Activated naive CD4-positive, alpha-beta T cell treated with Interleukin-2 at 50 U/mL for 16 hours (primary cell): ENCODE measurements at places on chromosomes 13 and 19.

DNA sequence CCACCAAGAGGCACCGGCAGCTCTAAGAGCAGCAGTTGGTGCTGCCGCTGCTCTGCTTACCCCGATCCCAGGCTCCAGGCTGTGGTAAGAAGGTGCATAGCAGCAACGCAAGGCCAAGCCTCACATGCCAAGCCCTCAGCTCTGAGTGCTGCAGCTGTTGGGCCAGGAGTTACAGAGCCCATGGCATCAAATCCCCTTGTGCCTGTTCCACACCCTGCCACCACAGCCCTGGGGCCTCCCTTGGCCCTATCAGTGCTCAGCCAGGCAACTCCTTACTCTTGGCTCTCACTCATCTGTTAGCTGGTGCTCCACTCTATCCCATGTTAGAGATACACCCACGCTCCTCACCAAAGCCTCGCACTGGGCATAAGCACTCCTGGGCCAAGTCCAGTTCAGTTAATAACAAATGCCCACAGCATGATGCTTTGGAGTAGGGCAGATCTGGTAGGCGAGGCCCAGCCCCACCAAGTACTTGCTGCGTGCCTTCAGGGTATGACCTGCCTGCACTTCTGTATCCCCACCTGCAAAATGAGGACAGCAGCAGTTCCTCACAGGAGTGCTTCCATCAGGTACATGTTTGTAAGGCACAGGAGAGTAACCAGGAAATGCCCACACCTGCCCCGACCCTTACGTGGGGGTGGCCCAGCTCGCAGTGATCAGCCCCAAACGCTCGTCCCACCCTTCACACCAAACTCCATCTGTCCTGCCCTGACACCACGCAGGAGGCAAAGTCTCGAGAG lies 16.2 kb downstream of the AKAP8L start:
- no peak for DNase-seq

DNA sequence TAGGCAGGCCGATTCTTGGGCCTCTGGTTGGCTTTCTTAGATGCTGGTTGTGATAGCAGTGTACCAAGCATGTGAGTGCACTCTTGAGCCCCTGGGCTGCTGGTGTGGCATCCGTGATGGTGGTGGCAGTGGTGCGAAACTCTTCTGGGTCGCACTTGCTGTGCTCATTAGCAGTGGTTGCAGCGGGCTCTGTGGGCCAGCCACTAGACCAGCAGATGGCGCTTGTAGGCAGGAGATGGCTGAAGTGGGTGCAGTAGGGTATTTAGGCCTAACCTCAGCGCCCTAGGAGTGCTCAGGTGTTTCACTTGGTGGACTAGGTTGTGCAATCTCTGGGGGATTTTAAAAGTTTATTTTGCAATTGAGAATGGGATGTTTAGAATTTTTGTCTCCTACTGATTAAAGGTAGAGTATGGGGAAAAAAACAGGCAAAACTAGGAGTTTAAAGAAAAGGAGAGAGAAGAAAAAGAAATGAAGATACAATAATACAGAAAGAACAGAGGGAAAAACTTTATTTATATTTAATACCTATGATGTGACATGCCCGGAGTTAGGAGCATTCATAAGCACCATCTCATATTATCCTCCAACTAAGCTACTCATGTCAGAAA lies 4.3 kb upstream of the ZNF17 start:
- DNase-seq: peak; percentile 73

DNA sequence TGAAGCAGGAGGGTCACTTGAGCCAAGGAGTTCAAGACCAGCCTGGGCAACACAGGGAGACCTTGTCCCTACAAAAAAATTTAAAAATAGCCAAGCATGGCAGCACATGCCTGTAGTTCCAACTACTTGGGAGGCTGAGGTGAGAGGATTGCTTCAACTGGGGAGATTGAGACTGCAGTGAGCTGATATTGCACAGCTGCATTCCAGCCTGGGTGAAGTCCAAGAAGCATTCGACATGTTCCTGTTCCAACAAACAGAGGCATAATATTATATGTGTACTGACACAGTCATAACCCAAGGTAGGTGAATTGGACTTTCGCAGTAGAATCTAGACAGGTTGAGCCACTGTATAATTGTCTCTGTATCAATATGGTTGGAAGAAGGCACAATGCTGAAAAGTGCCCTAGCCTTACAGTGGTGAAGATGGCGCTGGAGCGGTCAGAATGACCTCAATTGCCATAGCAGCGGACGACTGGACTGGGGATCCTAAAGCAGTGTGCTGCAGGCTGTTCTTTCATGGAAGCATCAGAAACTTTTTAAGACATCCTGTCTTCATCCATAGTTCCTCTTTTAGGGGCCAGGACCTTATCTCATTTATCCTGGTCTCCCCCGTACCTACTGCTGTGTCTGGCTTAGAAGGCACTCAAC lies 112.0 kb upstream of the CLDN10 start:
- DNase-seq: no peak

DNA sequence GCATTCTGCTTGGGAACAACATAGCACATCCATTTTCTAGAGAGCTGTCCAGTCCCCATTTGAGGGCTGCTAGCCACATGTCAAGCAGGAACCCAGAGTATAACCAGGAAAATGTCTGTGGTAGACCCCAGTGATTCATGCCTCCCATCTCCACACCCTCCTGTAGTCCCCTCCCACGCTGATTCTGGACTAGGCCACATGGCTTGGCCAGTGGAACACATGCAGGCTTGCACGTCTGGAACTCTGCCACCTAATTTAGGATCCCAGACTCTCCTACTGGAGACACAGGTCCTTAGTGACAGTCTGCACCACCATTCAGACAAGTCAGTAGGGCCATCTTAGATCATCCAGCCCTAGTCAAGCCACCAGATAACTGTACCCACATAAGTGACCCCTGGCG lies 149.8 kb downstream of the ZIC5 start:
- no peak for DNase-seq

DNA sequence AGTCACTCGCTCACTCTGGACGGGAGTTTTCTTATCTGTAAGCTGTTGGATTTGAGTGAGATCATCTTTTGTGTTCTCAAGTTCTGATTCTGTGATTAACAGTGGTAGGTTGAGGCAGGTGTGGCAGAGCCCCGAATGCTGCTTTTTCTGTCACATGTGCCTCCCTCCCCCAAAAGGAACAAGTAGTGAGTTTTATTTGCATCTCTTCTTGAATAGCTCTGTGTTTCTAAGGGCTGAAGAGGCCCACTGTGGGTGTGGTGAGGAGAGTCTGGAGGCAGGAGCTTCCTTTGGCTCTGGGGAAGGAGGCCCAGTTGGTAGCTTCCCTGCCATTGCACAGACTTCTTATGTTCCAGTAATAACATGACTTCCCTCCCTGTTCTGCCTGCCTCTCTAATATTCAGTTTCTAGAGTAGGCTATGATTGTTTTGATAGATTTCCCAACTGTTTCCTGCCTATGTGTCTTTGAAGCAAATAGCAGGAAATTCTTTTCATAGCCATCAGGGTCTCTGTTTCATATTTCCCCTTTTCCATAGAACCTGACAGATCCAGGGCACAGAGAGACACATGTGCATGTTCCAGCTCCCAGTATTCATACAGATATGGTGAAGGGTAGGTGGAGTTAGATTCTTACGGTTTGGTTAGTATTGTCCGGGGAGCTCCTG lies 23.9 kb upstream of the CXCL17 start:
- DNase-seq: no peak

DNA sequence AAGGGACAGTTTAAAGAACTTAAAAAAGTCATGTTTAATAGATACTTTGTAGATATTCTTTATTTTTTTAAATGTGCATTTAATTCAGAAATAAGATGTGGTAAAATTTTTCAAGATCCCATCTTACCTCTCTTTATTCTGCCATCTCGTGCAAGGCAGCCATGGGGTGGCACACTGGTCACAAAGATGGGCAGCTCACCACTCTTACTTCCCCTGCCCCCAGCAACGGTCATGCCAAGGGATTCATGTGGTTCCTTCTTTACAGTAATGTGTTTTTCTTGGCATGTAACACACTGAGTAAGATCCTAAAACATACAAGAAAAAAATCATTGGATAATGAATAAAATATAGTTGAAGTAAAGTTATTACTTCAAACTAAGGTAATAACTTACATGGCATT lies 64.2 kb downstream of the LNX2 start:
- DNase-seq: no peak

GRCh38 chr13:46797501-46798237 lies 708 bp upstream of the ESD start:
- DNase-seq: no peak

GRCh38 chr19:12733369-12734214 lies 892 bp downstream of the TRIR start:
- peak; percentile 45 for DNase-seq

GRCh38 chr13:86445672-86446071 lies 646.5 kb upstream of the SLITRK6 start:
- DNase-seq: no peak

DNA sequence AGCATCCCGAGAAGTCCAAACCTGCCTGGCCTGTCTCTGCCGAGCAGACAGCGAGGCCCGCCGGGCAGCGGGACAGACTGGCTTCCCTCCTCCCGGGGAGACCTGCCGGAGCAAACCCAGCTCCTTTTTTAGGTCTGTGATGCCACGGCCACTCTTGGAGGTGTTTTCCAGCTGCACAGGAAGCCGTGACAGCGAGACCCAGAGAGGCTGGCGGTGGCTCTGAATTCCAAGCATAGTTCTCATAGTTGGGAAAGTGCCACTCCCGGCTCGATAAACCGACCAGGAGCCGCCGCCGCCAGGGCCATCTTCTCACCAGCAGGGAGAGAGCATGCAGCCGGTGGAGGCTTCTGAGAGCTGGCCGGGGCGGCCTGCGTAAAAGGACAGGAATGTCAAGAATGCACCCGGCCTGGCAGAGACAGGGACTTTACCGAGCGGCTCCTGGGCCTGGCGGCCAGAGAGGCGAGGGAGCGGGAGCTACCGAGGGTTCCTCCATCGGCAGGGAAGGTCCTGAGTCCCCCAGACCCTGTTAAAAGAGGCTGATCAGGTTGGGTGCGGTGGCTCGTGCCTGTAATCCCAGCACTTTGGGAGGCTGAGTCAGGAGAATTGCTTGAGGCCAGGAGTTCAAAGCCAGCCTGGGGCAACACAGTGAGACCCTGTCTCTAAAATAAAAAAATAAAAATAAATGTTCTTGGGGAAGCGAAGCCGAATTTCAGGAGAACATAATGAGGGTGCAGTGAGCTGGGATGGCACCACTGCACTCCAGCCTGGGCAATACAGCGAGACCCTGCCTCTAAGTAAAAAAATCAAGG lies 64.9 kb downstream of the GADD45B start:
- DNase-seq: no peak
